ENCODE measurements at places on chromosomes 11 and 22.

GRCh38 chr22:45877651-45878050, 99.3 kb downstream of the WNT7B start:
- DNase-seq, result no peak

GRCh38 chr11:119714590-119714989, 14.4 kb downstream of the NECTIN1 start:
- DNase-seq, result no peak

- no peak for DNase-seq
Observed at GRCh38 chr22:37267135-37267587, 15.1 kb upstream of the CYTH4 start.

GRCh38 chr11:126308271-126308671, 4.4 kb downstream of the DCPS start:
- DNase-seq, result no peak

- DNase-seq, result no peak
Observed at GRCh38 chr11:86930957-86931547, 24.1 kb downstream of the FZD4 start.

DNA sequence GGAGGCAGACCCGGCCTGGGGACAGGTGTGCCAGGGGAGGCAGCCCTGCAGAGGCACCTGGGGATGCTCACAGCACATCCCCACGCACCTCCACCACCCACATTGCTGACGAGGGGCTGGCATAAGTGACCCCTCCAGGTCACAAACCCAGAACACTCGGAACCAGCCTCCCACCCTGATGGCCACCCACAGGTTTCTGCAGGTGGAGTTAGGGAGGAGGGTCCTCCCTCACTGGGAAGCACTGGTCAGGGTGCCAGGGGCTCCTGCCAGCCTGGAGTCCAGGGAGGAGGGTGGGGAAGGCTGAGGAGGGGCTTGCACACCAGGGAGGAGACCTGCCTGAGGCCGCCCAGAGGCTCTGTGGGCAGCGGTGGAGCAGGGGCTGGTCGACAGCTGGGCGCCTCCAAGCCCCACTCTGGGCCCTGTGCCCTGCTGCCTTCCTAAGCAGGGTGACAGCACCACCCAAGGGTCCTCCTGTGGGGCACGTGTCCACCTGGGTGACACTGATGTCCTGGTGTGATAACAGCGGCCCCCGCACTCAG, 51.0 kb upstream of the CARS1 start:
- DNase-seq, result no peak

DNA sequence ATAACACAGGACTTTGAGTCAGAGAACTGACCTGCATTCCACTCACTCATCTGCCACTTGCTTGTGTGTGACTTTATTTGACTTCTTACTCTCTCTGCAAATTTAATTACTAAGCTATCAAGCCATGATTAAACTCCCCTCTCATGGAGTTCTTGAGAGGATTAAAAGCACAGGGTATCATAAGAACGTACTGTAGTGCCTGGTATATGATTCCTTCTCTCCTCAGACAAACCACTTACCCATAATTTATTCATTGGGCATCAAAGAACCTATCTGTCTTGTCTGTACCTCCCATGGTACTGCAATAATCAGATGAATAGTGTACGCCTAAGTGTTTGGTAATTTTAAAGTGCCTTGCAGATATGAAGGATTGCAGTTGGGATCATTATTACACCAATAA, 130.6 kb upstream of the UBASH3B start:
- no peak for DNase-seq

DNA sequence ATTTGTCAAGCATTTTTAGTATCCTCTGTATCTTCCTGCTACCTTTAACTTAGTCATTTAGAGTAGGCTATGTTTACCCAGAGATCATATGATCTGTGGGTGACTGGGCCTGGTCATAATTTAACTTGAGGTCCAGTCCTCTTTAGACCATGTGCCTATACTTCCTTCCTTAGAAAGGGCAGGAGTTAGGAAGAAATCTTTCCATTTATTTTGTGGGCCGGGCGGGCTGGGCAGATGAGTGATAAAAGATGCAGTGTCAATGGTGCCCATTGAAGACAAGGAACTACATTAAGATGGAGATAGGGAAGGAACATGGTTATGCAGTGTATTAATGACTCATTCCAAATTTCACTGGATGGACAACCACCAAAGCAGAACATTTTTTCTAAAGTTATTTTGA, 30.9 kb upstream of the PDE3B start:
- no peak for DNase-seq

- DNase-seq, result no peak
Observed at GRCh38 chr11:128394431-128395089, 192.8 kb downstream of the ETS1 start.

DNA sequence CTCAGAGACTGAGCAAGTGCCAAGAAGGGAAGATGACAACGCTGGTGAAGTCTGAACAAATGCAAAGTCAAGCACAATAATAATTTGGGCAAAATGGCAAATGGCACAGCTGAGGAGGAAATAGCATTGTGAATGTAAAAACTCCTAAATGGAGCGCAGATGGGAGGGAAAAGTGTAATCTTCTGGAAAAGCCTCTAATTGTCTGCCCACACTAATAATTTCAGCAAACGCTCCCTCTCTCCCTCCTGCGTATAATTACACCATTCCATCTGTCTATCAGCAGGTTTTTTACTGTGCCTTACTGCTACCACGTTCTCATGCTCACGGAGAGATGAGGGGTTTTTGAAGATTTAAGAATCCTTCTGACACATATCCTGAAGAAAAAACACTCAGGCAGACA, 302.6 kb downstream of the KIRREL3 start:
- peak; percentile 15 for DNase-seq

GRCh38 chr11:10117709-10118351, 176.2 kb downstream of the SBF2 start:
- DNase-seq, result no peak

GRCh38 chr22:25395915-25396314, 168.6 kb upstream of the GRK3 start:
- DNase-seq, result no peak

GRCh38 chr11:87304412-87304811, 266.7 kb downstream of the TMEM135 start:
- no peak for DNase-seq

DNA sequence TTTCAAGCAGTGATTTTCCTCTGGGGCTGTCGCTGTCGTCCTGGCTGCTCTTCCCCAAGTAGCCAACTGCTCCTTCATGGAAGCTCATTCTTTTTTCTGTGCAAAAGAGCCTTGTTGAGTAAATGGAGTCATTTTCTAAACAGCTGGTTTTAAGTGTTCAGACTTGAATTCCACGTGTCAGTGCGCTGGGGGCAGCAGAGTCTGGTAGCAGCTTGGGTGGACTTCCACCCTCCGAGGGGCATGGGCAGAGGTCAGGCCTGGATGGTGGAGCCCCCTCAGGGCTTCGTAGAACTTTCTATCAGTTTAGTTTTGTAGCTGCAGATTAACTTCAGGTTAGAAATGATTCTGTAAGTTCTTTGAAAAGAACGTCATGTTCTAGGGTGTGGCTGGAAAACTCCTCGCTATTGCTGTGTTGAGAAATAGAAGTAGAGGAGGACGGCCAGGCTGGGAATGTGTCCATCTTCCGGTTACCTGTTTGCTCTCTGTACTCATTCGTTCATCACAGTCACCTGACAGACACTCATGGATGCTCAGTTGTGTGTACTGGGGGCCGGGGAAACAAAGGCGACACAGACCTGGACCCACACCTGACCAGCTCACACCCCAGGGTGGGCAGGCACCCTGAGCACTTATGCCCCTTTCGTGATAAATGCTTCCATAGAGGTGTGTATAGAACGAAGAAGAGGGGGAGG, 270.7 kb downstream of the TBC1D22A start:
- no peak for DNase-seq

GRCh38 chr11:9095421-9095820, 4.0 kb upstream of the SCUBE2 start:
- DNase-seq, result no peak

GRCh38 chr22:22738959-22739585, 94.7 kb downstream of the GGTLC2 start:
- DNase-seq, result no peak

DNA sequence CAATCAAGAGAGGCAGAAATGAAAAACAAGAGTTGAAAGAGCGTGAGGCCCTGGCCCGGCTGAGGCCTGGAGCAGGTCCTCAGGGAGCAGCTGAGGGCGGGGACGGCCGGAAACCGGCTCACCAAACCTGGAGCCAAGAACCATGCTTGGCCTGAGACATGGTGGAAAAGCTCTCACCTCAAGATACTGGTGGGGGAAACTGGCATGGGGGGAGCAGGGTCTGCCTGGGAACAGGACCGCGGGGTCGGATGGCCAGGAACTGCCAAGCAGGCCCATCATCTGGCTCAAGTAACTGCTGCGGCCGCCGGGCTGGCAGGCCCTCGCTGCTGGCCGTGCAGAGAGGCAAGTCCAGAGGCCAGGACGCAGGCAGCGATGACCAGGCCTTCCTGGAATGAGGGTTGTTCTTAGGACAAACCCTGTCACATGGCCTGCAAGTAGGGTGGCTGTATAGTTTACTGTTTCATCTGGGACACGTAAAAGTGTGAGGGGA, 18.9 kb upstream of the WNT11 start:
- no peak for DNase-seq

- DNase-seq, result no peak
Observed at GRCh38 chr11:3849297-3849874, 6.1 kb upstream of the STIM1 start.

DNA sequence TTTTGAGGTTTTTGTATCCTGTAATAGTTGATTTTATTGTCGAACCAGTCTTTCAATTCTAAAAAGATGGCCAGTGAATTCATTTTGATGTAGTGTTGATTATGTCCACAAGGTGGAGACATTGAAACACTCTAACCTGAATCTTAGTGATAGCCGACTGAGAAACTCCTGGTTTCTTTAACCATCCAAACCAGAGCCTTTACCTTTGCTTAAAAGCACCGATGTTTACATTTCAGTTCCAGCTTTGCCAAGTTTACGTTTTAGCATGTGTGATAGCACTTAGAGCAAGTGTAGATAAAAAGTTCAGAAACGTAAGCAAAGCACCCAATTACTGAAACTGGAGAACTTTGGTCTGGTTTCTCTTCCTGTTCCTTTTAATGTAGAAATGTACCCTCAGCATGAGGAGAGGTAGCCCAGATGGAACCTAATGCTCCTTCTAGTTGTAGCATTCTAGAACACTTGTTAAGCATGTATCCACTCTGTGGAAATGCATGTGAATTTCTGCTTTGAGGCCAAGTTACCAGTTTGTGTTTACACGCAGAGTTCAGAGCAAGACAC, 208.6 kb downstream of the DBX1 start:
- no peak for DNase-seq

DNA sequence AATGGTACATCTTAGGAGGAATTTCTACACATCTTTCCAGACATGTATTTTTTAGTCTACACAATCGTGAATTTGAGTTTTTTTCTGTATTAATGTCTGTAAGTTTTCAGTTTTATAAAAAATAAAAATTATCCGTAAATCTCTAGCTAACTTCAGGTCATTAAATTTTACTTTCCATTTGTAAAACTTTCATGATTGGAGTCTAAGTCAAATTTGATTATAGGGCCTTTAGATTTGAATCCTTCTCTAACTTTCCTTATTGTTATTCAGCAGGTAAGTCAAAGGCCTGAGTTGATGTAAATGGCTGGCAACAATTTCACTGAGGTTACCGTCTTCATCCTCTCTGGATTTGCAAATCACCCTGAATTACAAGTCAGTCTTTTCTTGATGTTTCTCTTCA, at the start of gene OR8I2:
TSS of gene OR8I2 (plus strand) at position 301 of the 400 bp plus-strand sequence. CDS start at position 301, 0 bp downstream.
- DNase-seq, result no peak

DNA sequence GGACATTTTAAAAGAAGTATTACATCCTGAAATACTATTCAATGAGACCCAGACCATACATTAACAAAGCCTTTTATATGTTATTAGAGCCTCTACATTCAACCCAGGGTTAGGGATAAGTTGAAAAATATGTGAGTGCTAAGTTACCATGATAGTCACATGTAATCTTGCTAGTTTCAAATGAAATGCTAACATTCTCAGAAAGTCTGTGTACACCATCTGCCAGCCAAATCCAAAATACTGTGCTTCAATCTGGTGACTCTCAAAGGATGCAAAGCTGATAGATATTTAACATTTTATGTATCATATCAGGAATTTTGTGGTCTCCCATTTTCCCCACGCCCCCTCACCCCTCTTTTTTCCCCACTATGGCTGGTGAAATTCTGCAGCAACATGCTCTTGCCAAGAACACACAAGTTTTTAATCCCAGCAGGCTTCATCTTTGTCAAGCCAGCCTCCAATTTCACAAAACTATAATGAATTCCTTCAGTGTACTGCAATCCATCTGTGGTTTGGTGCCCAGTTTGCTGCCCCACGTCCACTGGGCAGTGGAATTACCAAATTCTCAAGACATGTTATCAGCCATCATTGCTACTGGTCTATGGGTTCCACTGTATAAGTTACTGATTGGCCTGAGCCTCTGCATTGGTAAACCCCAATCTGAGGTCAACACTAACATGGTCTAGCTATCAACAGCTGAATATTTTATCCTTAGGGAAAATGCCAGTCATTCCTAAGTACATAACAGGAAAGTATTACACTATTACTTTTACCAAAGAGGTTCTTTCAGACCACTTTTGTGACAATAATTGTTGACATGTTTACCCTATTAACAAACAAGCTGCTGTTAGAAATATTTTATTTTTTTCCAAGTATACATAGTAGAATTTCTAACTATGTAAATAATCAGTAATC, 1.5 kb upstream of the PICALM start:
- peak; percentile 26 for DNase-seq

DNA sequence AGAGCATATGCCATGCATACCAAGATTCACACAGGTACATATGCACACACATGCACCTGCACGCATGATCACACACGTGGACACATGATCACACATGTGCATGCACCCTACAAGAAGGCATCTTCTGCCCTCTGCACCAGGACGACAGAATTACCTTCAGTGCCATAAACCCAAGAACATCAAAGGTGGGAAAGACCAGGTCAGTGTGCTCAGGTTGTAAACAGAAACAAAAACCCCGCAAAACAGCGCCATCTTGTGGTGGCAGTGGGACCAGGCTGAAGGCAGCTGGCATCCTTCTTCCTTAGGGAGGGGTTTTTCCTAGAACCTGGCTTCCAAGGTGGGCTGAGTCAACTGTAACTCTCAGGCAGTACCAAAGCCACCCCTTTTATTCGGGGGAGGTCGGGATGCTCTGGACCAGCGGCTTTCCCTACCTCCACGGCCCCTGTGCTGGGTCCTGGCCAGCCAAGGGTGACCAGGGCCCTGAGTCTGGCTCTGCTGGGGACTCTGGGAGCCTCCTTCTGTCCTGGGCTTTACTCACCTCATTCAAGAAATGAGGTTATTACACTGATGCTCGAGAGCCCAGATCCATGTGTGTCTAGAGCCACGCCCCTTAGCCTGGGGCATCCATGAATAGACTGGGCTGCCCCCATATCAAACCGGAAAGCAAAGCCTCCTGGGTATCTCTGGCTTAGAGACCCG, 69.4 kb upstream of the FGF3 start:
- DNase-seq, result peak; percentile 70

- no peak for DNase-seq
Observed at GRCh38 chr11:101913656-101914055, 1.2 kb upstream of the CEP126 start.

GRCh38 chr11:12029738-12030363, 21.4 kb upstream of the DKK3 start:
- DNase-seq, result no peak
